ENCODE measurements at places on chromosomes 7 and 10.
A peak's percentile ranks its signal among the peaks of the same experiment; 100 is the strongest.

DNA sequence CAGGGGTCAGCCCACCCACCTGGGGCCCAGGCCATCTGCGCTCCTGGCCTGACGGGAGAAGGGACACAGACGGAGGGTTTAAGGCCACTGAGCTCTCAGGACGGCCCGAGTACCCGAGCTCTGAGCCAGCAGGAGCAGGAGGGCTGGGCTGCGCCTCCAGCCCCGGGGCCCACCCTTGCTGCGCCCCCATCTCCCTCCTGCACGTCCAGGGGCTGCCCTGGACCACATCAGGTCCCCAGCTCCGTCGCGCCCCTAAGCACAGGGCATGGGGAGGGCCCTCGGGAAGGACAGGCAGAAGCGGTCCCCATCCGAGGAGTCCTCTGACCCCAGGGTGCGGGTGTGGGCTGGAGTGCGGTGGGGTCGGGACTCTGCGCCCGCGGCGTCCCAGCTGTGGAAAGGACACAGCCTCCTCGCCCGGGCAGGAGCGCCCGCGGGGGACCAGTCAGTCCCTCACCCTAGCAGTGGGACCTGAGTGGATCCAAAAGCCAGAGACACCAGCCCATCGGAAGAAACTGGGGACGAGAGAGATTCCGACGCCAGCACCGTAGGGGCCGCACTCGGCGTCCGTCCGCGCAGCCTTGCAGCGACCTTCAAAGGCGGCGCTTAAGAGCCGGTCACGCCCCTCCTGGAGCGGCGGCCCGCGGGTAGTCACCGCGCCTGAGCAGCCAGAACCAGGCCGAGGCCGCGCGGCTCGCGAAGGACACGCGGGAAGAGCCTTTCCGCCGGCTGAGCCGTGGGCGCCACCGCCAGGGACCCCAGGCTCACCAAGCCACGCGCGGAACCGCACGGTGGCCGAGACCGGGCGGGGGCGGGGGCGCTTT lies 15.9 kb downstream of the CAMK2B start:
- peak; percentile 51 for DNase-seq

DNA sequence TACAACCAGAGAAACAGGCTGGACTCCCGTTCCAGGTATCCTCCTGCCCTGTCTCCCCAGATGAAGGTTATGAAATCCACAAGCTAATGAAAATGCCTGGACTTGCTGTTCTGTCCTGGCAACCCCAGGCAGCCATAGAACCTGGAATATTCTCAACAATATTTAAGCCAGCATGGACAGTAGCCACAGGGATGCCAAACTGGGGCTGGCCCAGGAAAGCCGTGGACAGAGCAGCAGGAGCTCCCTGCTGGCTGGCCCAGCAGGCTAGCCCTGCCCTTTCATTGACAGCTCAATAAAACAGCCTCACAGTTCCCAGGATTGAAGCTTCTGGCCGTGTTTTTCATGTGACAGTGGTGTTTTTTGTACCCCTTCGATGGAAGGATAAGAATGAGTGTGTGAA lies 230.6 kb downstream of the BMPER start:
- no peak for DNase-seq

GRCh38 chr7:87218796-87219544 lies 562 bp downstream of the TMEM243 start:
- peak; percentile 87 for DNase-seq

DNA sequence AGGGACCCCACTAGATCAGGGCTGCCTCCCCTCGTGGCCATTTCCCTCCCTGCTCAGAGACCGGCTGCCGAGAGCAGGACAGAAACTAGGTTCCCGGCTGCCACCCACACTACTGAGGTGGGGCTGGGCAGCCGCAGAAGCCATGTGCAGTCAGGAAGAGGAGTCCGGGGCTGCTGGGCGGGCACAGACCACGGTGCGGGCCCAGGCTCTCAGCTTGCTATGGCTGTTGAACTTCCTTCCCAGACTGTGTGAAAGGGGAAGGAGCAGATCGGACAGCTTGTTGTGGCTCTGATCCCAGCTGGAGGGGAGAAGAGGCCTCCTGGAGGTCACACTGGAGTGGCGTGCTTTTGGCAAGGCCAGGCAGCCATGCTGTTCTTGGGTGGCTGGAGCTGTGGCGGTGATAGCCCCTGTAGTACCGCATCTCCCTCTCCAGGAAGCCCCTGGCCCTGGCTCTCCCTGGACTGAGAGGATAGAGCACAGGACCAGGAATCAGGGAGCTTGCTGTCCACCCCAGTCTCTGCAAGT lies 56.8 kb downstream of the HK1 start:
- peak; percentile 83 for DNase-seq

DNA sequence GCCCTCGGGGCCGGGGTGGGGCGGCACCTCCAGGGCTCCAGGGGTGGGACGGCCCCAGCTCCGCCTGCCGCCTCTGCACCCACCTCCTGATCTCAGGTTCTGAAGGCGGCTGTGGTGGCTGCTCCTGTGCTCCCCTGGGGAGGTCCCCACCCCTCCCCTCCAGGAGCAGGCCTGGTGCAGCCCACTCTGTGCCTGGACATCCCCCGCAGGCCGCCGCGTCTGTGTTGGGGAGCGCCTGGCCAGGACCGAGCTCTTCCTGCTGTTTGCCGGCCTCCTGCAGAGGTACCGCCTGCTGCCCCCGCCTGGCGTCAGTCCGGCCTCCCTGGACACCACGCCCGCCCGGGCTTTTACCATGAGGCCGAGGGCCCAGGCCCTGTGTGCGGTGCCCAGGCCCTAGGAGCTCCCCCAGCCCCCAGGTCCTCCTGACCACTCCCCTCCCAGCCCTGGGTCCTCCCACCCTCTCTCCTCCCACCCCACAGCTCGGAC lies 5.5 kb downstream of the CYP2W1 start:
- DNase-seq = no peak

GRCh38 chr10:129767751-129768150 lies 196.3 kb downstream of the EBF3 start:
- no peak for DNase-seq

DNA sequence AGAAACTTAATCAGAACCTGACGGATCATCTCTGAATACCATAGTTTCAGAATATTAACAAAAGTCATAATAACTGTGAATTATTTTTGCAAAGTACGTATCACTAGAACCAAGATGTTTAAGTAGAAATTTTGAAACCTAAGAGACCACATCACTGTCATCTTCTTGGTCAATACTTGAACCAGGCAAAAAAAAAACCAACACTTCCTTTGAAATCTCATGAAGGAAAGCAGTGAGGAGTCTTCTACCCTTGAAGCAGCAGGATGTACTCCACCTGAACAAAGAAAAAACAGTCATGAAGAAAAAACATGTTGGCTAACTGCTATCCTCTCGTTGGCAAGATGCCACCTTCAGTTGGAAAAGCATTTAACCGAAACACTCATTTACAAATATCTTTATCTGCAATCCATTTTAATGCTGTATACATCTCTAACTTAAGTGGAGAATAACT lies 82.4 kb downstream of the SRPK2 start:
- DNase-seq = no peak

- no peak for DNase-seq
Measured at GRCh38 chr7:38382684-38383083, 109.2 kb upstream of the TARP start.

DNA sequence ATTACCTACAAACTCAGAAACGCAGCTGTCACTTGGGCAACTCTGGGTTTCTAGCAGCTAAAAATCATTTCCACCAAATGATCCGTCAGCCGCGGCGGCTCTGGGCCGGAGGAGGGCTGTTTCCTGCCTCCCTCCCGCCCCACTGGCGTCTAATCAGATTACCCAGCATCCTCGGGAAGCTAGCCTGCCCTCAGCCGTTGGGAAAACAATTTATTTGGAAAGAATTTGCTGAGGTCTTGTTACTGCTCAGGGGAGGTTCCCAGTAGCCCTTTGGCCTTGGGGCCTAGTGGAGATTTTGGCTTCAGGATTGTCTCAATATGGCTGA lies 65.0 kb upstream of the ADGRA1 start:
- no peak for DNase-seq

- no peak for DNase-seq
Measured at GRCh38 chr7:40015790-40016296, 65.8 kb downstream of the CDK13 start.

- no peak for DNase-seq
Measured at GRCh38 chr10:59079386-59080226, 96.8 kb upstream of the PHYHIPL start.

DNA sequence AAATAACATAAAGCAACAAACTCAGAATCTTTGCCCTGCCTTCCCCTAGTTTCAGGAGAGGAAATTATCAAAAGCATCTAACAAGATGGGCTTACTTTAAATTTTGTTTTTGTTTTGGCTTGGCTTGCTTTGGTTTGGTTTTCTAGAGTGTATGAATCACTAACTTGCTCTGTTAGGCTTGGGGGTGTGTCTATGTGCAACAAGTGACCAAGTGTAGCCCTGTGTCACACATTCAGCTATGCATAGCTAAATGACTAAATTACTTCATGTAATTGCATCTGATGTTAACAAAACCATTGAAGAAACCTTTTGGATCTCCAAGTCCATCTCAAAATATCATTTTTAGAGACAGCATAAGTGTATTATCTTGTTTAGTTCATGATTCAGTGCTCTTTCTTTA lies 251.0 kb downstream of the TFEC start:
- DNase-seq = no peak

DNA sequence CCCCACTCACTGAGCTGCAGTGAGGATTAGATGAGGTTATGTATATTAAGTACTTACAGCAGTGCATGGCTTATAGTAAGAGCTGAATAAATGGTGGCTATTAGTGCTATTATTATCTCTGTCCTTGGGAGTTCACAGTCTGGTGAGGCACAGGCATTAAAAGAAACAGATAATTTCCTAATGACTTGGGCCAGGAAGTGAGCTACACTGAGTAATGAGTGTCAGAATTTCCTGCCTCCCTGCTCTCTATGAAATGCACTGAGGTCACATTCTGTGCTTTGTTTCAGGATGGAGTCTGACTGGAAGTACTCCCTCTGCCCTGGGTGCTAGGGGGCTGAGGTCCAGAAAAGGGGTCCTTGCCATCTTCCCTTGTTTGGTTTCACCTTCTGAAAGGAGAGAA lies 48.7 kb upstream of the LOXL4 start:
- DNase-seq = peak; percentile 83

DNA sequence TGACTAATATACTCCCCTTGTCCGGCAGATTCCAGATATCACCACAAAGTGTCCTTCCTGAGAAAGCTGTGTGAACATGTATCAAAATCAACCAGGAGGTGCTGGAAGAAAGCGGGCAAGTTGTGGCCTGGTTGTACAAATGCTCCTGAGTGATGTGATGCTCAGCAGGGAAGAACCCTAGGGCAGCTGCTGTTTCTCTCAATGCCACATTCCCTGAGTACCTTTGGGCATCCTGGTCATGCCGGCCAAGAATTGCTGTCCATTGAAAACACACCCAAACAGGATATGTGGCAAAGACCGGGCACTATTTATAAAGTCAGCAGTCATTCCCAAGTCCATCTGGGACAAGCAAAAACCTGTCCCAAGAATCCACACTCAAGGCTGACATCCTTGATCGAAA lies 7.8 kb upstream of the ADCY1 start:
- no peak for DNase-seq
